ENCODE measurements at places on chromosomes 12 and 14.

DNA sequence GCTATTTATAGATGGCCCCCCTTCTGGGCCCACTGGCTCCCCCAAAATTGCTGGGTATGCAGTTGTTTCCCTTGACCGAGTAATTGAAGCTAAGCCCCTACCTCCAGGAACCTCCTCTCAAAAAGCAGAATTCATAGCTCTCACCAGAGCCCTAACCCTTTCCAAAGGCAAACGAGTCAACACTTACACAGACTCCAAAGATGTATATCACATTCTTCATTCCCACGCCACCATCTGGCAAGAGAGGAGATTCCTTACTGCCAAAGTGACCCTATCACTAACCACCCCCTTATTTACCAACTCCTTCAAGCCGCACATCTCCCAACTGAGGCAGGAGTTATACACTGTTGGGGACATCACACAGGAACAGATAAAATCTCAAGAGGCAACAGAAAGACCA is 66.8 kb downstream of the MOK start:
- DNase-seq: no peak

DNA sequence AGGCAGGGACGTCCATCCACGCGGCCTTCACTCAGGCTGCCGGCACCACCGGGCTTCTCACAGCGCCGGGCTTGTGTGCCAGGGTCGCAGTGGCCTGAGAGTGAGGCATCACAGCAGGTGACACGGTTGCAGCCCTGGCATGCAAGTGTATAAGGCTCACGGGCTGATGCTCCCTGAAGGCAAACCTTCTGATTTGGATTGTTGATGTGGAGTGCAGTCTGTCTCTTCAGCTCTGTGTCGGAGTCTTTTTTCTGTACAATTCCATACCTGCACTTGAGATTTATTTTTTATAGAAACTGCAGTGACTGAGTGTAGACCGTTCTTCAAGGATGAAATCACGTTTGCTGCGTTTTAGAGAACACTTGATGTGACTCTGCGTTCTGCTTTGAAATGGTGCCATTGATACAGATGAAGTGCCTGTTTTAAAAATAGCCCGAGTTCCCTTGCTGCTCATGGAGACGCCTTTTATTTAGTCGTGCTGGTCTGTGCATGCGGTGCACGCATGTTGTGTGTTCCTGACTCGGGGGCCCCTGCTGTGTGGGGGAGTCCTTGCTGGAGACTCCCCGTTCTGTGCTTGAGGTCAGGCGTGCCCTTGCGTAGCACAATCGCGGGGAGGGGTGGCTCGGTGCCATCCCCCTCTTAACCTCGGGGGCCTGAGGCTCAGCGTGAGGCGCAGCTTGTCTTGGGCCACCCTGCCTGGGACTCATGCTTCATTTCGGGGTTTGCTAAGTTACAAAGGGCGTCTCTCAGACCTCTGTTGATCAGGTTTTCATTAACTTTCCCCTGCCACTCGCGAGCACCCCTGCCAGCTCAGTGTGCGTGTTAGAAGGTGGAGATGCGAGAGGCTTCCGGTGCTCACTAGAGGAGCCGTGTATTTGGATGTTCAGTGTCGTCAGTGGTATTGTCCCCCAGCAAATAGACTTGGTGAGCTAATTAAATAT is 21.6 kb upstream of the AMN start:
- DNase-seq: no peak

GRCh38 chr12:75657831-75658230 is 146.4 kb upstream of the KRR1 start:
- DNase-seq: peak; percentile 30

GRCh38 chr12:48716168-48716492 is 377 bp downstream of the CCNT1 start:
- no peak for DNase-seq
